Stimulated activated CD8-positive, alpha-beta memory T cell treated with anti-CD3 and anti-CD28 coated beads, Interleukin-4, amount 100 ng/mL, for 1 hour (primary cell): ENCODE measurements at places on chromosomes 1 and 21.

- no peak for DNase-seq
Measured at GRCh38 chr1:85189120-85189519, 11.7 kb downstream of the SYDE2 start.

DNA sequence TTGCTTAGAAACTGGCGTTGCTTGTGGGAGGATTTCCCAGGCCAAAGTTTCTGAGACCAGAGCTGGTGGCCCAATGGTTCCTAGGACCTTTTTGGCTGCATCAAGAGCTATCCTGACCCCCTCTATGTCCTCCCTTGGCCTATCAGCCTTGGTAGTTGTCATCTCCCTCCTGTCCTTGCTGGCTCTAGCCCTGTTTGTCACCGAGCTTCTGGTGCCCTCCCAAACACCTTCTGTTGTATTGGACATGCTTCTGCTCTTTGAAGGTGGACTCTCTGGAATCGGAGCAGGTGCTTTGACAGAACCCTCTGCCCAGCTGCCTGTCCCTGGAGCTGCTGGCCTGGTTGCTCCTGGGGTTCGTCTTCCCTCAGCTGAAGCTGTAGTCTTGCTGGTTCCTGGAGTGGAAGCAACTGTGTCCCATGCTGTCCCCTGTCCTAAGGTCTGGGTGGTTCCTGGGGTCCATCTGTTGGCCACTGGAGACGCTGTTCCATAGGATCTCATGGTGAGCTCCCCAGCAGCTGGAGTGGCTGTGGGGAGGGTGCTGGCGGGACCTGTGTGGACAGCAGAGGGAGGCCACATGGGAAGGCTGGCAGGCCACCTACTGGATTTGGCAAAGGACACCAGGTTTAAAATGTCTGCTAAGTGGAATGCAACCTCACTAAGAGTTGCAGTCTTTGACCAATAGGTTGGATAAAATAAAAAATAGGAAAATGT, 9.4 kb downstream of the FCAMR start:
- DNase-seq: no peak

DNA sequence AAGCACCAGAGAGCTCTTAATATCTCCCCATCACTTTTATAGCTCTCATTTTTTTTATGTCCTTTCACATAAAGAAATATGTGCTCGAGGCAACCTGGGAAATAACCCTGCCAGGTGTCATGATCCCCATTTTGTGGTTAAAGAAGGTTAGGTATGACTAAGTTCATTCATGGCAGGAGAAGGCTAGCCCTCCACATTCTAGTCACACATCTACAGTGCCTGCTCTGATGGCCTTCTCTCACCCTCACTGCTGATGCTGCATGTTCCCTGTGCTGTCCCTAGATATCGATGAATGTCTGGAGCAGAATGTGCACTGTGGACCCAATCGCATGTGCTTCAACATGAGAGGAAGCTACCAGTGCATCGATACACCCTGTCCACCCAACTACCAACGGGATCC, 187.5 kb downstream of the TPR start:
- DNase-seq: no peak

GRCh38 chr1:61050541-61051442, 31.6 kb upstream of the NFIA start:
- no peak for DNase-seq

DNA sequence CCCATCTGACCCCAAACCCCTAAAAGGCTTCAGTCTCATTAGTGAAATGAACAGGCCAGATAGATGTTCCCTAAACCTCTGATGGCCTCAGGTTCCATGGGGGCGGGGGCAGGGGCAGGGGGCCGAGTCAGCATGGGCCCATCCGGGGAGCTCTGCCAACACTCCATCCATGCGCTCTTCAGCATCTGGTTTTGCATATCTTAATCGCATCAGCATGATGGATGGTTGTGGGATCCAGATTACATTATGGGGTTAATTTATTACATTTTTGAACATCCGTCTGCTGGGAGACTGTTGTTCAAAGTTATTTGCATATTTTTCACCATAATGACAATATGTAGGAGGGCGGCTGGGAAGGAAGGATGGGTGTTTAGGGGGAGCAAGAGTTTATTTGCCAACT, 3.1 kb upstream of the MAD2L2 start:
- DNase-seq: no peak
